ENCODE measurements at places on chromosomes 1 and 21.
A peak's percentile ranks its signal among the peaks of the same experiment; 100 is the strongest.

DNA sequence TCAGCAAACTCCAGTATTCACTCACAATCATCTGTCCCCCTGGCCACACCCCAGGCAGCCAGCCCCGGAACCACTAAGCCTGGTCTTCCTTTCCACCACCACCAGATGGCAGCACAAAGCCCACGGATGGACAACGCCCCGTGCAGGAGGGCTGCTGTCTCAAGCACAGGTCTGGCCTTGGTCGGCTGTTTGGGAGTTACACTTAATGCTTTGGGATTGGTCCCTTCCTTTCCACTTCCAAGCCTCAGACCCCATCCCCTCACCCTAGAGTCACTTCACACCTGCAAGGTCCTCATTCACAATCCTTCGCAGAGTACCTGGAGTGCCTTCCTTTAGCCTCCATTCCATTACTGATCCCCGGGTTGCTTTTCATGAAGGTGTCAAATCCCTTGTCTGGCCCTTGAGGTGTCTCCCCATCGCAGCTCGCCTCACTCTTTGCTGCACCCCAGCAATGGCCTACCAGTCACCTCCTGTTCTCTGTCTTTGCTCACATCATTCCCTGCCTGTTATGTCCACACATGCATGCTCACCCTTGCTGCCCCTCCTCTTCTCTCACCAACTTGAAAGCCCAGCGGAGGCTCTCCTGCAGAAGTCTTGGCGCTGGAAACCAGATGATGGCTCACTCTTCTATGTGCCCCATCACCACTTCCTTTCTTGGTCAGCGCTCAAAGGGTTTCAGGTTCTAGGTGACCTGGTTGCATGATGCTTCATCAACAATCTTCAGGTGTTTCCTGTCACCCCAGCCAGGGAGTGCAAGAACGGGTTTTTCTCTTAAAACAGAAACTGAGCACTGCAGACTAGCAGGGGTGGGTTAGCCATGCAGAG lies 24.9 kb upstream of the KCNA2 start:
- peak; percentile 78 for DNase-seq

- no peak for DNase-seq
These were observed 79.7 kb downstream of the TBX19 start for GRCh38 chr1:168360151-168361021.

- peak; percentile 79 for DNase-seq
These were observed 16.6 kb upstream of the LEMD1 start for GRCh38 chr1:205438213-205439158.

GRCh38 chr1:207917080-207917479 lies 6.2 kb upstream of the CD34 start:
- DNase-seq, result no peak

GRCh38 chr1:167500283-167500860 lies 18.0 kb downstream of the CD247 start:
- DNase-seq, result no peak

- DNase-seq, result peak; percentile 77
These were observed 517 bp downstream of the LRIG2 start for GRCh38 chr1:113073479-113073950.

DNA sequence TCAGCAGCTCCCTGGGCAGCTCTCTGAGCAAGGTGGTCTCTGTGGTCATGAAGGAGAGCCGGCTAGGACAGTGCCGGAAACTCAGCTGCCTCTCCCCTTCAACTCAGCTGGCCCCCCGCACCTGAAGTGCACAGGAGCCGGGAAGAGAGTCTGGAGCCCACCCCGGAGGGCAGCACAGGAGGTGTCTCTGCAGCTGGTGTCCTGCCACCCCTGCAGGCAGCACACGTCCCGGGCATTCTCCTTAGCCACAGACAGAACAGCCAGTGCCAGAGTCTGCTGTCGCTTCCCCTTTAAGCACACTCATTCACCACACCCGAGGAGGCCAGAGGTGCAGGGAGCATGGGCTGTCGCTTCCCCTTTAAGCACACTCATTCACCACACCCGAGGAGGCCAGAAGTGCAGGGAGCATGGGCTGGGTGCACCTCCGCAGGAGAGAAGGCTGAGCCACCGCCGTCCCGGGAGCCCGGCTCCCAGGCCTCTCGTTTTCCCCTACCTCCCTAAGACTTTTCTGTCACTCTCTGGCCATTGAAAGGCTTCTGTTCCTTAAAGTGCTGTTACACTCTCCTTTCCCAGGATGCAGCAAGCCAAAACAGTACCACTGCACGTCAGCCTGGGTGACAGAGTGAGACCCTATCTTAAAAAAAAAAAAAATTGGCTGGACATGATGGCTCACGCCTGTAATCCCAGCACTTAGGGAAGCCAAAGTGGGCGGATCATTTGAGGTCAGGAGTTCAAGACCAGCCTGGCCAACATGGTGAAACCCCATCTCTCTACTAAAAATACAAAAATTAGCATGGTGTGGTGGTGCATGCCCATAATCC lies 16.9 kb upstream of the SAMD11 start:
- no peak for DNase-seq

- DNase-seq, result no peak
These were observed 594.2 kb upstream of the ADAMTS5 start for GRCh38 chr21:27561116-27561515.
